ENCODE measurements at places on chromosomes 5 and 9.

DNA sequence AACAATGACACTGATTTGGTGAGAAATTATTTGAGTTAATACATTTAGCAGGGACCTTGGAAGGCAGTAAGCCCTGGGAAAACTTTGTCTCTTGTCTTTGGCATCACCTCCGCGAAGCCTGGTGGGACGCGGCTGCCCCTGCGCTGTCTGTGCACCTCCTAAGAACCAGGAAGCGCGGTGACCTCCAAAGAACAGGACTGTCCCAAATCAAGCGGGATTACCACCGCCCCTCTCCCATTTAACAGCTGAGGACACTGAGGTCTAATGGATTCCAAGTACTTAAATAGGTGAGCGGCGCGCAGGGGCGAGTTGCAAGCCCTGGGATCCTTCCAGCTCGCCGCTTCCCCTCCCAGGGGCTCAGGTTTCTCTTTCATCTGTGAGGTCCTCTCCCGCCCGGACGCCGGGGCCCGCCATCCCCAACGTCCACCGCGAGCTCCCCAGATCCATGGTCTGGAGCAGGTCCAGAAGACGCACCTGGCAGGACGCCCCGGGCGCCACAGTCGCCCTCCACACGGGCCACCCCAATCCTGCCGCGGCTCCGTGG, 432 bp downstream of the STARD4 start:
- DNase-seq: no peak

GRCh38 chr5:154365823-154366222, 80.0 kb upstream of the SAP30L start:
- DNase-seq: no peak

GRCh38 chr5:32539981-32540845, 45.1 kb upstream of the SUB1 start:
- DNase-seq: peak; percentile 20

- no peak for DNase-seq
Observed at GRCh38 chr5:128613128-128613527, 75.1 kb upstream of the FBN2 start.

DNA sequence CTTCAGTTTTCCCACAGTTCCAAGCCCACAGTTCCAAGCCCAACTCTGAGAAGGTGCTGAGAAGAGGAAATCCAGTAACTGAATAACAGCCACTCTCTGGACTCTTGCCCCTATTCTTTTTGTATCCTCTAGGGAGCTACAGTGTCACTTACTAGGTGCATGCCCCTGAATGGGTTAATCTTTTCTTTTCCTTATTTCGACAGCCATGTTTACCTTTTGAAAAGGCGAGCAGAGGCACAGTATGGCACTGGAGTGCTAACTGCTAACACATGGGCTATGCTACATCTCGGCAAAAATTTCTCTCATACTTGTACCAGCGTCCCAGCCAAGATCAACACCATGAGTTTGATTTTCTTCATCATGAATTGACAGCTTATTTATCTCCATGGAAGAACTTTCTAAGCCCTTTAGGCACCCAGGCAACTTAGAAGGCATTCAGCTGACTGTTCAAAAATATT, 222.6 kb downstream of the EBF1 start:
- no peak for DNase-seq

DNA sequence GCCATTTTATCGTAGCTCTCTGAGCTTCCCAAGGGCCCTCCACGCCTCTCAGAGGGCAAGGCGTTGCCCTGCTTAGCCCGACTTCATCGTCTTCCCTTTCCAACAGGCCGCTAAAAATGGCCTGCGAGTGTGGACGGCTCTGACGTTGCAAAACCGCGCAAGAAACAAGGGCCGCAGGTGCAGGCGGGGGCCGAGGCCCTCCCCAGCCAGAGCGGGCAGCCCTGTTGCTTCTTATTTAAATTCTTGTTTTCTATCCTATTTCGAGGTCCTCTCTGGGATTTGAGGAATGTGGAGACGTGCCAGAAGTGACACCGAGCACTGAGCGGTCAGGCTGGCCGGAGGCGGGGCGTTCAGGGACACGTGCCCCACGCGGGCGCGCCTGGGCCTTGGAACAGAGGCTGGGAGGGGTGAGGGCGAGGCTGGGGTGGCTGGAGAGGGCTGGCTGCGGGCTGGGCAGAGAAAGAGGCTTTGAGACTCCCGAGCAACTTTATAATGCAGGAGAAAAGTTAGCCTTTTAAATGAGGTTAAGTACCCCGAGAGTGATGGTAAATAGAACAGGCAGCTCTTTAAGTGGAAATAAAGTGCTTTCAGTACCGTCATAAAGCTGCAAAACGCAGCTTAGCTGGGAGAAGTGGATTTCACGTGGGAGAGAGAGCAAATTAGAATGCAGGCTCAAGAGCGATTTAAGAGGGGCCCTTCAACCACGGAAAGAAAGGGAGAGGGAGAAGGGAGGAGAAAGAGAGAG, 243.6 kb downstream of the AUH start:
- DNase-seq: no peak

GRCh38 chr5:111775224-111775623, 18.2 kb upstream of the NREP start:
- no peak for DNase-seq

GRCh38 chr5:137838976-137839375, 28.7 kb upstream of the MYOT start:
- DNase-seq: no peak

DNA sequence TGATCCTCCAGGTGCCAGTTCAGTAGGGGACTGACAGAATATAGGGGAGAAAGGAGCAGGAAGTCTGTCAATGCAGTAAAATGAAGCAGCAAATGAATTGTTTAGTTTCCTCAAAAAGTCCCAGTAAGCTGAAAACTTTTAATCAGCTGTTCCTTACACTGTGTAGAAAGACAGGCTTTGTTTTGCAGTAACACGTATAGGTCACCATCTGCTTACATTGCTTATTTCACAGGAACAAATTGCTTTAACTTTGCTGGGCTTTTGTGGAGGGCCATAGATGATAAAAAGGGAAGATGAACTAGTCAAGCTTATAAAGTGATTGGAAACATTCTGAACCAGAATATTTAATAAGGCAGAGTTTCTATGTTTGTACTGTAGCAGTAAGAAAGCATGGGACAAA, 331.3 kb upstream of the RFX3 start:
- no peak for DNase-seq

DNA sequence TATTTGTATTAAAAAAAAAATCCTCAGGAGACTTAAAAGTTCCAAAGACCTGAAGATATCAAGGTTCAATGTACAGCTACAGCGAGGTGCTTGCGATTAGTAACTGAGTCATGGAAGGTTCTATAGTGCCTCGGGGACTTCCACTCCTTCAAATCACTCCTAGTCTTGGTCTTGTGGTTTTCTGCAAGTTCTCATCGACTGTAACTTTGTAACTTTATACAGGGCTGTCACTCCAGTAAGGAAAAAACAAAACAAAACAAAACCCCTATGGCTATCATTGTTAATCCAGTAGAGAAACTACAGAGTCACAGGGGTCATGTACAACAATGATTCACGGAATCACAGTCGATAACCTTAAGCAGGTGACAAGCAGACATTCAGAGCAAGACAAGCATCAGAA, 39.8 kb upstream of the SELENOP start:
- no peak for DNase-seq

GRCh38 chr9:134826336-134827285, 54.0 kb upstream of the FCN2 start:
- no peak for DNase-seq

GRCh38 chr5:170439944-170440269, 50.7 kb upstream of the KCNMB1 start:
- DNase-seq: no peak

DNA sequence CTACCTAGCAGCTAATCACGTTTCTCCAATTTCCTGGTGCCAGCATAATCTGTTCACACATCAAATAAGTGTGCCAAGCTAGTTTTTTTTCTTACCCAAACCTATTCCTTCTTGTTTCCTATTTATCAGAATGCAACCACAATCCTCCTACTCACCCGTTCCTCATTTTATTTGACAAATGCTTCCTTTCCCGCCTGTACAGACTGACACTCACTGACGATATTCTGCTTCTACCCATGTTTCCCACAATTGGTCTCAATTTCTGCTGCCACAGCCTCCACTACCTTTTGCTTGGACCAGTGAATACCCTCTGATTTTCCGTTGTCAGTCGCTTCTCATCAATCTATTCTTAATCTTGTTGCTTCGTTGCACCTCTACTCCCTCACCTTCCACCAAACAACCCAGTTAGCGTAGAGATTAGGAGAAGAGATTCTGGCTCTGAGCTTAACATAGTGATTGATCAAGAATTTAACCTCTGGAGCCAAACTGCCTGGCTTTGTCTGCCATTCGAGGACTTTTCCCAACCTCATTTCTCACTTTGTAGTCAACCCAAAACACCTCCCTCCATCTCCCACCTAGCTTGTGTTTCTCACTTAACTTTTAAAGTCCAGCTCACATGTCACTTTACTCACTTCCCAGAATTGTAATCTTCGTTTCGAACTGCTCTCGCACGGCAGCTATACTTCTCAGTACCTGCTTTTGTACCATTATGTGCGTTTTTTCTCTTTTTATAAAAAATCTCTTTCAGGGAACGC, 729 bp upstream of the TMEM38B start:
- no peak for DNase-seq

- no peak for DNase-seq
Observed at GRCh38 chr9:6219981-6220380, 4.4 kb downstream of the IL33 start.

- DNase-seq: no peak
Observed at GRCh38 chr9:33858423-33858822, 41.5 kb downstream of the UBE2R2 start.

- no peak for DNase-seq
Observed at GRCh38 chr5:60811105-60811504, 33.0 kb downstream of the ELOVL7 start.

DNA sequence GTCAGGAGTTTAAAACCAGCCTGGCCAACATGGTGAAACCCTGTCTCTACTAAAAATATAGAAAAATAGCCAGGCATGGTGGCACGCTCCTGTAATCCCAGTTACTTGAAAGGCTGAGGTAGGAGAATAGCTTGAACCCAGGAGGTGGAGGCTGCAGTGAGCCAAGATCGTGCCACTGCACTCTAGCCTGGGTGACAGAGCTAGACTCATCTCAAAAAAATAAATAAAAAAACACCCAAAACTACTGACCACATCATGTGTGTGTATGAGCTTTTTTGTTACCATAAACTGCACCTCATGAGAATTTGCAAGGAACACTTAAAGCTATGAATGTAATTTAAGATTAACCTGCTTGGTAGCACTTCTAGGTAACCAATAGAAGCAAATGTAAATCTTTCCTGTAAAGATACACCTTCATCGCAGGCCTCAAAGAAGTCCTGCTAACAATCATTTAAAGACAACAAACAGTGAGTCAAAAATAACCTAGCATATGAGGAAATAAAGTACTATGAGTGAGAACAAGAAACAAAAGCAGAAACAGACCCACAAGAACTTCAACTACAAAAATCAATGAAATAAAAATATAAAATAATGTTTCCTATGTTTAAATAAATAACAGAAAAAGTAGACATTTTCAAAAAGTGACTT, 13.0 kb downstream of the SLC38A9 start:
- DNase-seq: no peak

- DNase-seq: no peak
Observed at GRCh38 chr9:79257790-79258351, 313.9 kb upstream of the TLE4 start.

DNA sequence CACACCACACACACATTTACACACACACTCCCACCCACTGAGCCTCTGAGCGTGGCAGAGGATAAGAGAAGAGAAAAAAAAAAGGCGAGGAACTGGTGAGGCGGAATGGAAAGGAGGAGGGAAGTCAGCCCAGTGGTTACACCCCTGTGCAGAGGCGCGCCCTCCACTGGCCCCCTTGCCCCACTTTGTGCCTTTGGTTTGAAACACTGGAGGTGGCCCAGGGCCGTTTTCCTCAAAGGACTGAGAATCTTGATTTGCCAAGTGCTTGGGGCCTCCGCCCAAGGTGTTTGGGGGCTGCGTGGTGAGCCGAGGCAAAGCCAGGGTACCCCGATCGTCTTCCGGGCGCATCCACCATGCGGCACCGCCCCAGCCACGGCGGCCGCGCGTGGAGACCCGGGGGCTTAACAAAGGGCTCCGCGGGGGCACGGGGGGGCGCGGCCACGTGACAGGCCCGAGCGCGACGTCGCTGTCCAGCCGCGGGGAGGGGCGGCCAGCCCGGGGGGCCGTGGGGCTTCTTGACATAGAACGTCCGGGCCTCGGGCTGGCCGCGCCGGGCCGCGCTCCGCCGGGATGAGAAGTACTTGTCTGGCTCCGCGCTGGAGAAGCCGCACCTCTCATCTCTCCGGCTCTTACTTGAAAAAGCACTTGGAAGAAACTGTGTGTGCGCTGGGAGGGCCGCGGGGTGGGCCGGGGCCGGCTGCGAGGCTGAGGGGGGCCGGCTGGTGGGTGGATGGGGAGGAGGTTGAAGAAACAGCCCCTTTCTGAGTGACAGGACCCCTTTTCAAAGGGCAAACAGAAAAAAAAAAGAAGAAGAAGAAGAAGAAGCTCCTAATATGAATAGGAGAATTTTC, 21.0 kb downstream of the NR2F1 start:
- no peak for DNase-seq

DNA sequence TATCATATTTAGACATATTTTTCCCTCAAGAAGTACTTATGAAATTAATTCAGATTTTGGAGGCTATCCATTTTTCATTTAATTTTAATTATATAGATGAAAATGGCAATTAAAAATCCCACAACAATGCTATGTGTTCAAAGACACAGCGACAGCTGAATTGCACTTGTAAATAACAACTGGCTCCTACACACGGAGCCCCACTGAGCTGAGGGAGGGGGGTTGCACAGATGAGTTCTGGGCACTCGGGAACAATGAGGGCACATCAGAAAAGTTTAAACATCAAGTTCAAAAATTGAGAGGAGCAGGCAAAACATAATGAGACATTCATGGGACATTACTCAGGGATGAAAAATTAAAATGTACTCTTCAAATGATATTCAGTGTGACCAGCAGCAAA, 104.9 kb downstream of the MARCHF3 start:
- no peak for DNase-seq

- no peak for DNase-seq
Observed at GRCh38 chr9:128771094-128771721, 519 bp downstream of the ZER1 start.

DNA sequence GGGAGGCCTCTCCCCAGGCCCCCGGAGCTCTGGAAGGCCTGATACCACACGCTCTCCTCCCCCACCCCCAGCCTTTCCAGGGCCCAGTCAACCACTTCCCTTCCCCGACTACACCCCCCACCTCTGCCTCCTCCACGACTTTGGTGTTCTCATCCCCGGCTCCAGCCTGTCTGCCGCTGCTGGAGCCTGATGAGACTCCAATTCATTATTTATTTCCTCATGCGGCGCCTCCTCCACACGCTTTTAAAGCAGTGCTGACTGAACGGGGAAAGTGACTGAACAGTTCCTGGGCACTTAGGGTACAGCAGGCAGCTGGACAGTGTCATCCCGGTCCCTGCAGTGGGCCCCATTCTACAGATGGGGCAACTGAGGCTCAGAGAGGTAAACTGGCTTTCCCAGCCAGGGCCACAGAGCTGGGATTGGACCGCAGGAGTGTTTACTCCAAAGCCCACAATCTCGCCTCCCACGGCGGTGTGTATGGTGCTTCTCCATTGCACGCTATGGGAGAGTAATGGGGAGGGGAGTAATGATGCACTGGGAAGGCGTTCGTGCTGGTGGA, 15.9 kb upstream of the RPL26L1 start:
- no peak for DNase-seq

- no peak for DNase-seq
Observed at GRCh38 chr5:37184748-37185364, 64.3 kb downstream of the CPLANE1 start.

All from bone marrow (tissue), 2 donors.